NCI-H446 (cell line): ENCODE measurements at places on chromosomes 1 and 21.

DNA sequence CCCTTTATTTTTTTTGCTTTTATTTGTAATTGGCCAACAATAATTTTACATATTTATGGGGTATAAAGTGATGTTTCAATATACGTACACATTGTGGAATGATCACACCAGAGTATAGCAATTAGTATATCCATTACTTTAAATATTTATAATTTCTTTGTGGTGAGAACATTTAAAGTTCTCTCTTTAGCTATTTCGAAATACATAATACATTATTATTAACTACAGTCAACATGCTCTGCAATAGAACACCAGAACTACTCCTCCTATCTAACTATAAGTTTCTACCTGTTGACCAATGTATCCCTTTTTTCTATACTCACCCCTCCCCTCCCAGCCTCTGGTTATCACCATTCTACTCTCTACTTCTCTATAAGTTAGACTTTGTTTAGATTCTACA is 77.4 kb downstream of the SCMH1 start:
- no peak for DNase-seq

DNA sequence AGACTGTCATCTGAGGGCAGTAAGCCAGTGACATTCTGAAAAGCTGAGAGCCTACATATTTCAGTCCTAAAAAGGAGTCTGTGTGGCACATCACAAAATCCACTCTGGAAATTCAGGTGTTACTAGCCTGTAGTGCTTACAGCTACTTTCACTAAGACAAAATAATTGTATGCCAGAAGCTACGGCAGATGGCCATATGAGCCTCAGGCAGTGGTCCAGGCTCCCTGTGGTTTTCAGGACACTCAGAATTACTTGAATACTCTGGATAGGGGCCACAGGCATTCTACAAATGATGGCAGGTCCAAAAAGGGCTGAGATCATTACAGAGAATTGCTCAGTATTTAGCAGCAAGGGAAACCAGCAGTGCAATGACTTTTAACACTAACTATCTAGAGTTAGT is 527.1 kb downstream of the MRPL39 start:
- peak; percentile 98 for DNase-seq

GRCh38 chr1:6083801-6084446 is 38.2 kb downstream of the KCNAB2 start:
- DNase-seq, result peak; percentile 51

DNA sequence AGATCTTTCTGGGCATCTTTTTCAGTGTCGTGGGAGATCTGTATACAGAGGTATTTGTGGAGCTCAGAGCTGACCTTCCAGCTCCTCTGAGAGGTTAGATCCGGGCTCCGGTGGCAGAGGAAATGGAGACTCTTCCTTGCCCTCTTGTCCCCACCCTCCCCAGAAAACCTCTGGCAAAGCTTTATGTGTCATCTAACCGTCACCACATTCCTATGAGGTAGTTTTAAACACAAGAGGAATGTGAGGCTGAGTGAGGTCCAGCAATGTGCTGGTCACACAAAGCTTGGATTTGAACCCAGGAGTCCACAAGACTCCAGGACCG is 1.2 kb downstream of the CD160 start:
- no peak for DNase-seq

GRCh38 chr1:50704126-50704525 is 255.9 kb downstream of the FAF1 start:
- DNase-seq, result peak; percentile 63

- no peak for DNase-seq
These were observed 27.4 kb downstream of the LAMB3 start for GRCh38 chr1:209624558-209625549.

DNA sequence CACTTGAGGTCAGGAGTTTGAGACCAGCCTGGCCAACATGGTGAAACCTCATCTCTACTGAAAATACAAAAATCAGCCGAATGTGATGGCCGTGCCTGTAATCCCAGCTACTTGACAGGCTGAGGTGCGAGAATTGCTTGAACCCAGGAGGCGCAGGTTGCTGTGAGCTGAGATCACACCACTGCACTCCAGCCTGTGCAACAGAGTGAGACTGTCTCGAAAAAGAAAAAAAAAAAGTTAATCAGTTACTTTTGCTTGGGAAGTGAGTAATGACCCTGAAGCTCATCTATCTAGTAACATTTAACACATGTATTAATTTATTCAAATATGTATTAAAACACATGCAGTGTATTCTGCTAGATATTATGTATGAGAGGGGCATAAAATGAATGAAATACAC is 49.4 kb downstream of the ZNF326 start:
- DNase-seq, result no peak

GRCh38 chr1:239386453-239387303 is at the start of gene CHRM3:
TSS of gene CHRM3 (plus strand) at chr1:239386568. CDS start at chr1:239907452, 520,884 bp downstream.
- DNase-seq, result peak; percentile 64

DNA sequence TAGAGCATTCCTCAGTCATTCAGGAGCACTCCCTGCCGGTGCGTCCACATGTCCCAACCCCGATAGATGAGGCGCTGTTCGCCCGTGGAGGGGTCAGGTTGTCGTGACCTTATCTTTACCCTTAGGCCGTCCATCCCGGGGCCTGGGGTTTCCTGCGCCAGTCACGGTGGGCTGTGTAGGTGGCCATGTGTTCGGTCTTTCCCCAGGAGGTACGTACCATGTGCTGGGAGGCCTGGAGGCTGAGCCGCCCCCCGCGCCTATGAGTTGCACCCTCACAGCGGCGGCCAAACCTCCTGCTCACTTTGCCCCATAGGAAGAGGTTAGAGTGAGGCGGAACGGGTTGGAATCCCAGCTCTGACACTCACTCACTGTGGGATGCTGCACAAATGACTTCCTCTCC is 35.3 kb downstream of the UMODL1 start:
- DNase-seq, result no peak

- no peak for DNase-seq
These were observed 73.3 kb downstream of the ACBD6 start for GRCh38 chr1:180428782-180429695.

GRCh38 chr1:210777914-210778313 is 356.0 kb downstream of the KCNH1 start:
- DNase-seq, result no peak

- DNase-seq, result no peak
These were observed 61.4 kb downstream of the STUM start for GRCh38 chr1:226609836-226610455.

- DNase-seq, result no peak
These were observed 36.7 kb upstream of the RASAL2 start for GRCh38 chr1:178057141-178057765.

DNA sequence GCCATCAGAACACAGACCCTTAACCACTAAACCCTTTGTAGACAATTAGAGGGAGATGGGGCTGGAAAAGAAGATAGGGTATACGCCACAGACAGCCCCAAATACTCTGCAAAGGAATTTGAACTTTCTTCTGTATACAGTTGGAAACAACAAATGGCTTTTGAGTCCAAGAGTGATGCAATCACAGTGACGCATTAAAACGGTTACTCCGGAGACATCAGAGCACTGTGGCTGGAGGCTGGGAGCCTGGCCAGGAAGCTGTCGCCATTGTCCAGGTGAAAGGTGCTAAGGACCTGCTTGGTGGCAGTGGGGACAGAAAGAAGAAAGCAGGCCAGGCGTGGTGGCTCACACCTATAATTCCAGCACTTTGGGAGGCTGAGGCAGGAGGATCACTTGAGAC is 4.2 kb downstream of the FLAD1 start:
- DNase-seq, result no peak

DNA sequence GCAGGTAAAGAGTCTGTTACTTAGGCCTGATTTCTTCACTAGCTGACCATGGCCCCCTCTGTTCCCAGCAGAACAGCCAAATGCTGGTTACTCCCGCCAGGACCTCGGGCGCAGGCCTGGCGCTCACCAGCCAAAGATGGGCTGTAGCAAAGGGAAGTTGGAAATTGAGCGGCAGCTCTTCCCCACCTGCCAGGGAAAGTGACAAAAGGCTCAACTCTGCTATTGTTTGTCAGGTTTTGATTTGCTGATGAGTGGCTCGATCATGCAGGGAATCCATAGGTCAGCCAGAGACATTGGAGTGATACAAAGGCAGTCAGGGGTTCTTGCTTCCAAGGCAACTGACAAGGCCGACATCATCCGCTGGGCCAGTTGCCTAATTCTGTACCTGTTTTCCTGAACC is 120.1 kb downstream of the ASTN1 start:
- DNase-seq, result no peak

- DNase-seq, result peak; percentile 93
These were observed 89.9 kb upstream of the CXADR start for GRCh38 chr21:17422931-17423330.

GRCh38 chr1:103194060-103194459 is 85.7 kb upstream of the COL11A1 start:
- no peak for DNase-seq

DNA sequence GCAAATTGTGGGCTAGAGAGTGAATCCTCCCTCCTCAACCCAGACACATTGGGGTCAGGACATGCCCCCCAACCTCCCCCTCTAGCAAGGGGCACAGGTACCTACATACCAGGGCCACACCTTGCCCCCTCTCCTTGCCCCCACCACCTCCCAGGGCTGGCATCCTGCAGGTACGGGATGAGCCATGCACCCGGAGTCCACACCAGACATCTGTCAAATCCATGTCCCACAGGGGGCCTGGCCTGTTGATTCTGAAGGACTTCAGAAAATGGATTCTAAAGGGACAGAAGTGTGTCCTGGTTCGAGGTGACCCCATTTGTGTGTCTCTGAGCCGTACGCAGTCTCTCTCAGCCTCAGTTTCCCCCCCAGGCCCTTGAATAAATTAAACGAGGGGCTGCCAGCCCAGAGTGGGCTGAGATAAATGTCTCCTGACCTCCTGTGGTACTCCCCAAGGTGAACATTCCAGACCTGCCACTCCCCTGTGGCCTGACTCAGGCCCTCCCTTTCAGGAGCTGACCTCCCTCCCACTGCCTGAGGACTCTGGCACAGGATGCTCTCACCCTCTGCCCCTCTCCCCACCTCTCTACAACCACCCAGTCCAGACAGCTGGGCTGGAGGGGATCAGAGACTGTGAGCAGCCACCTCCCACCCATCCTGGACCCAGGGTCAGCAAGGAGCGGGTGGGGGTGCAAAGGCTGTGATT is 94.5 kb downstream of the EPHB2 start:
- DNase-seq, result no peak

DNA sequence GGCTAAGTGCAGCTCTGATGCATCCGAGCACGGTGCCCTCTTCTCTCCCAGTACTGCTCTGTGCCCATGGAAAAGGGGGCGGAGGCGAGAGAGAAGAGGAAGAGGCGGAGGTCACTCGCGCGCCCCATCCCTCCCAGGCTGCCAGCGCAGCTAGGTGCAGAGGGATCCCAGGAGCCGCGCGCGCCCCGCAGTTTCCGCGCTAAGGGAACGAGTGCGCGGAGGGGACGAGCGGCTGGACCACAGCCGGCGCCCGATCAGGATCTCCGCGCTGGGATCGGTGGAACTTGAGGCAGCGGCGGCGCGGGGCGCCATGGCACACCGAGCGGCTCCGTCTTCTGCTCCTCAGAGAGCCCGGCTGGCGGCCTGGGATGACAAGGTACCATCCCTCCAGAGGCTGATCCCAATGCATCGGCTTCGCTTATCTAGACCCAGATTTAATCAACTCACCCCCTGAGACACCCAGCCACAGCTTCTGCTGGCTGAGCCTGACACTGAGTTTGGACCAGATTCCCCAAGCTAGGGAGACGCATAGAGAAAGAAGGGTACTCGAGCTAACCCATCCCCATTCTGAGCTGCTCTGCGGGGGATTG is at the start of gene PTGFR:
Gene PTGFR (plus strand): TSS at position 114 of the 590 bp plus-strand sequence. CDS start 1,770 bp downstream, outside the sequence.
- peak; percentile 65 for DNase-seq

- DNase-seq, result no peak
These were observed 837 bp downstream of the NDUFS5 start for GRCh38 chr1:39026866-39027507.

DNA sequence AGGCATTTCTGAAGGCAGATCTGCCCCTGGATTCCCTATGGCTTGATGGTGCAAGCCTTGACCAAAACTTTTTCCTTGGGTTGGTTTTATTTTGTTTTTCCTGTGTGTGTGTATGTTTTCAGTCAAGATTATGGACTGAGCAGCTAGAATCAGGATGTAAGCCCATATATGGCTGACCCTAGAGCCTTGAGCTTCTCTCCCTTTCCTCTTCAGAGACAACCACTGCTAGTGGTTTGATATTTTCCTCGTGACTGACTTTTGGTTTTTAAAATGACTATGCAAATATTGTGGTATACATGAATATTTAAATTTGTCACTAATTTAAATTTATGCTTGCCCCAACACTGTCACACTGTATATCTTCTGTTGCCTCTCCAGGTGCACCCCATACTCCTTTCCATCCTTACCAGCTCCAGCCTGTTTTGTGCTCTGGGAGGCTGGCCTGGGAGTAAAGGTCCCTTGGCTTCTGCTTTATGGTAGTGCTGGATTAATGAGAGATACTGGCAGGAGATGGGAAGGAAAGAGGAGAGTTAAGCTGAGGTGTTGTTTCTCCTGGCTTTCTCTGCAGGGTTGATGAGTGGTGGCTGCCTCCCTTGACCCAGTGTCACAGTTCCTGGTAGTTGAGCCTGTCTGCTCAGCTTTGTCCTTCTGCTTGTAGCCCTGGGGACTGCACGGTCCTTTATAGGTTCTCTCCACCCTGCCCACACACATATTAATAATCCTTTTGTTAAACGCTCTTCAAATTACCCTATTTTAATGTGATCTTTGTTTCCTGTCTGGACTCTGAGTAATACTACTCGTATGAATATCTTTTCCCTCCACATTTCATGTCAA is 44.4 kb downstream of the RWDD3 start:
- no peak for DNase-seq

- DNase-seq, result no peak
These were observed 9.8 kb upstream of the CSF3R start for GRCh38 chr1:36492491-36492890.

DNA sequence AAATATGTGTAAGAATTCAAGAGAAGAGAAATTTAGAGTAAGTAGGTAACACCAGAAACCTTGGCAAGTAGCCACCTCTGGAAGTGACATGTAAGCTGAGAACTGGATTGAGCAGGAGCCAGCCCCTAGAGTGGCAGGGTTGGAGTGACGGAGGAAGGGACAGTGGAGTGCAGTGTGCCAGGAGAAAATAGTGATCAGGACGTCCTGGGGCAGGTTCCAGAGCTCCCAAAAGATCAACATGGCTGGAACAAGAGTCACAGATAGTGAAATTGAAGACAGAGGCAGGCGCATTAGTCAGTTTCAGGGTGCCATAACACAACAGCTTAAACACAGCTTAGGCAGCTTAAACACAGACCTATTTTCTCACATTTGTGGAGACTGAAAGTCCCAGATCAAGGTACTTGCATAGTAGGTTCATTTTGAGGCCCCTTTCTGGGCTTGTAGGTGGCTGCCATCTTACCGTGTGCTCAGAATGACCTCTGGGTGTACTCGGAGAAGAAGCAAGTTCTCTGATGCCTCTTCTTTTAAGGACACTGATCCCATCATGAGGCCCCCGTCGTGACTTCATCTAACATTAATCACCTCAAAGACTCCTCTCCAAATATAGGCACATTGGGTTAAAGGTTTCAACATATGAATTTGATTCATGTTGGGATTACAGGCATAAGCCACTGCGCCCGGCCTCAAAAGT is 37.2 kb downstream of the GNPAT start:
- no peak for DNase-seq

GRCh38 chr1:77978293-77978968 is 441 bp downstream of the FUBP1 start:
- DNase-seq, result peak; percentile 95

DNA sequence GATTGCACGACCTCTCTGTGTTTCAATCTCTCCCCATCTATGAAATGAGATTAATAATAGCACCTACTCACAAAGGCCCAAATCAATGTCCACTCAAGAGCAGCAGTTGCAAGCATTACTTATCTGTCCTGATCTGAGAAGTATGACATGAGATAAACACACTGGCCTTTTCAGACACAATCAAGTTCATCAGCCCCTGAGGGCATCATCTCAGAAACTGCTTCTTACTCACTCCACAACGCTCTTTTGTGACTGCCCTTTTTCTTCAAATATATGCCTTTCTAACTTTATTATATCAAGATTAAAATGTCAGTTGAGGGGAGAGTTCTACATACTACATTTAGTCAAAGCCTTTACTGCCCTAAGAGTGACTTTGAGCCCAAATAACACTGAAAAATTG is 371.9 kb upstream of the SPAG17 start:
- no peak for DNase-seq
